ENCODE measurements at places on chromosomes 12 and 14. TPM values are rescaled to one million over a fixed set of nuclear protein-coding genes. Genes with fewer than 3 reads are reported as not detected.

DNA sequence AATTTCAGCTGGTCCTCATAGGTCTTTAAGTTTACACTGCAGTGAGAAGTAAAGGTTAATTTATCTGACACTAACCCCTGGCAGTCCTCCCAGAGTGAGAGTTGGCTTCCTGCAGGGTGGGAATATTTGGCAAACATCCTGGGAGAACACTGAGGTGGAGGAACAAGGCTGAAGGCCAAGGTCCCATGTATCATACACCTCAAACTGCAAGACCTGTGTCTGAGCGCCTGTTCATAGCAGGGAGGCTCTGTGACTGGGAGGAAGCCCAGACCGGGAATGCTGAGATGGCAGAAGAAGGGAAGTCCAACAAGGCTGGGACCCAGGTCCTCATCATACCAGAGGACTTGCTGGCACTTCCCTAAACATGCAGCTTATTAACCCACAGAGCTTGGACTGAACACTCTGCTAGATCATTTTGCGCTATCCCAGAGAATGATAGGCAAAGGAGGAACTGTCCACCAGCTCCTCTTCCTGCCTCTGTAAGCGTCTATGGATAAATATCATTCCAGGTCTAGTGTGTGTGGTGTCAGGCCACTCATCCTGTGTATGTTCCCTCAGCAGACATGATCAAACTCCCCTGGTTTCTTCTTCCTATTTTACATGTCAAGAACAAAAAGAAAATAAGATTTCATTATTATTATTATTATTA lies 199.6 kb upstream of the CNOT2 start:
- DNase-seq = no peak

The CLEC2D gene
- 4.1 TPM for total RNA-seq

DNA sequence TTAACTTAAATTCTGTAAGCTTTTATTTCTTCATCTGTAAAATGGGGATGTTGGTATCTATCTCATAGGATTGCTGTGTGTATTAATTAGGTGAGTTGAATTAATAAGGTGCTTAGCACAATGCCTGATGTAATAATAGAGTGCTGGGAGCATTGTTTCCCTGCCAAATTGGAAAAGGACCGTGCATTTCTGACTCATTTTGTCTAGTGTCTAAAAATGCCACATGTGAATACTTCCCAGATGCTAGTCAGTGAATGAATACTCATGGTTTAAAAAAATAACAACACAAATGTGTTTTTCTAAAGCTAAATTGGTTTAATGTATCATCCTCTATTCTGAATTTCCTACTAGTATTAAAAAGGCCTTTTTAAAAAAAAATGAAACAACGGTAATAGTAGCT lies 45.4 kb upstream of the NEDD1 start:
- DNase-seq = no peak

- DNase-seq = no peak
These were observed 2.5 kb upstream of the SNX6 start for GRCh38 chr14:34632411-34632978.

DNA sequence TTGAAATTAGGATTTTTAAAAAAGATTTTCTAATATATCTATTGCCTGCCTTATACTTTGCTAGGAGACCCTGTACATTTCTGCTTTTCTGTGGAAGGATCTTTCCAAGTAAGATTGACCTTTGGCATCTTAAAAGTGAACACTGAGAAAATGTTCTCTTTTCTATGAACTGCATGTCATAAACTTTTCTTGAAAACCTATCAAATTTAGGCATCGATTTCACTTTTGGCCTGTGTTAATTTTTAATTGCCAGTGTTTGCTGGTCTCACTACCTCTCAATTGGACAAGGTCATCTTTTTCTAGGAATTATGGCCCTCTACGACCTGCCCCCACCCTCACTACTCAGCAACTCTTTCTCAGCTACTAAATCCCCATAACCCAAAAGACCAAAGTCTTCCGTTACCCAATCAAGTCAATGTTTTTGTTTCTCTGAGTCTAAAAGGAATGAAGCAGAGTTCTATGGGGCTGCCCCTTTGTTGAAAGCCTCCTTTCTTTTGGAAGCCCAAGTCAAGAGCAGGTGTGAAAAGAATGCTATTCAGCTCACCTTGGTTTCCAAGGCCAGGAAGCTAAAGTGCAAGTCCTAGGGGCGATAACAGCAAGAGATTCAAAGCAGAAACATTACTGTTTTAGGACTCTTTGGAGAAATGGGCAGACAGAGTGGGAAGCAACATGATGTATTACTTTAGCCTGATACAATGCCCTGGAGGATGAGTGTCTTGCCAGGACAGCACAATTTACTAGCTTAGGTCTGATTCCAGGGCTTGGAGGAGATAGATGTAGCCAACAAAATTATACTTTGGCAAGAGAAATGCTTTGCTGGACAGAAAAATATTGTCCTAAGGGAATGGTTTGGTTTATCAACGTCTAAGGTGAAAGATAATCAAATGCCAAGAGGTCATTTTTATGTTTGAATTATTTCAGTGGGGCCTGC lies 55.0 kb downstream of the IGF1 start:
- no peak for DNase-seq

DNA sequence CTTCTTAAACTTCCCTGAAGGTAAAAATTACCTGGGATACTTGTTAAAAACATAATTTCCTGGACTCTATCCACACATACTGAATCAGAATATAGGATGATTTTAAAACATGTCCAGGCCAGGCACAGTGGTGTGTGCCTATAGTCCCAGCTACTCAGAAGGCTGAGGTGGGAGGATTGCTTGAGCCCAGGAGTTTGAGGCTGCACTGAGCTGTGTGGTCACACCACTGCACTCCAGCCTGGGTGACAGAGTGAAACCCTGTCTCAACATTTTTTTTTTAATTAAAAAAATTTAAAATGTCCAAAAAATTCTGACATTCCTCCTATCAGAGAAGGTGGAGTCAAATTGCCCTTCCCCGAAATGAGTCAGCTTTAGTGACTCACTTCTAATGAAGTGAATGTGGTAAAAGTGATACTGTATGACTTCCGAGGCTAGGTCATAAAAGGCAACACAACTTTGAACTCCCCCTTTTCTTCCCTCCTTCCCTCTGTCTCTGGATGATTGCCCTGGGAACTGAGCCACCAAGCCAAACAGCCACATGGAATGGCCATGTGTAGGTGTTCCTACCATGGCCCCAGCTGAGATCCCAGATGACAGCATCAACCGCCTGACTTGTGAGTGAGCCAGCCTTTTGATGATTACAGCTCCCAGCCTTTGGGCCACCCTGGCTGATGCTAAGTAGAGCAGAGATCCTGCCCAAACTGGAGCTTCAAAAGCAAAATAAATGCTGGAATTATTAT lies 36.3 kb downstream of the LIMA1 start:
- DNase-seq = peak; percentile 28

The CLEC9A gene
- total RNA-seq = 0.32 TPM

The PLBD1 gene
- 19.5 TPM for total RNA-seq

The RPS29 gene
- 4,045 TPM for total RNA-seq

The KRT74 gene
- total RNA-seq = 0.05 TPM

The NYNRIN gene
- total RNA-seq = 10.5 TPM

GRCh38 chr14:29227631-29228030 lies 461.0 kb downstream of the FOXG1 start:
- no peak for DNase-seq
